Caudate nucleus (tissue), 63 donors: ENCODE measurements at places on chromosomes 5 and 9.

- DNase-seq: no peak
Observed at GRCh38 chr5:537098-537497, 12.8 kb upstream of the SLC9A3 start.

- DNase-seq: no peak
Observed at GRCh38 chr9:89873801-89874200, 269.0 kb downstream of the GADD45G start.

GRCh38 chr5:31962871-31963307 is 211.2 kb downstream of the GOLPH3 start:
- no peak for DNase-seq

- DNase-seq: no peak
Observed at GRCh38 chr5:117759849-117760499, 1185.4 kb upstream of the SEMA6A start.

- no peak for DNase-seq
Observed at GRCh38 chr5:148922606-148923005, 96.2 kb downstream of the ADRB2 start.

- DNase-seq: peak; percentile 76
Observed at GRCh38 chr5:56659971-56660370, 155.4 kb upstream of the MAP3K1 start.
